ENCODE measurements at places on chromosomes 16 and 17.

DNA sequence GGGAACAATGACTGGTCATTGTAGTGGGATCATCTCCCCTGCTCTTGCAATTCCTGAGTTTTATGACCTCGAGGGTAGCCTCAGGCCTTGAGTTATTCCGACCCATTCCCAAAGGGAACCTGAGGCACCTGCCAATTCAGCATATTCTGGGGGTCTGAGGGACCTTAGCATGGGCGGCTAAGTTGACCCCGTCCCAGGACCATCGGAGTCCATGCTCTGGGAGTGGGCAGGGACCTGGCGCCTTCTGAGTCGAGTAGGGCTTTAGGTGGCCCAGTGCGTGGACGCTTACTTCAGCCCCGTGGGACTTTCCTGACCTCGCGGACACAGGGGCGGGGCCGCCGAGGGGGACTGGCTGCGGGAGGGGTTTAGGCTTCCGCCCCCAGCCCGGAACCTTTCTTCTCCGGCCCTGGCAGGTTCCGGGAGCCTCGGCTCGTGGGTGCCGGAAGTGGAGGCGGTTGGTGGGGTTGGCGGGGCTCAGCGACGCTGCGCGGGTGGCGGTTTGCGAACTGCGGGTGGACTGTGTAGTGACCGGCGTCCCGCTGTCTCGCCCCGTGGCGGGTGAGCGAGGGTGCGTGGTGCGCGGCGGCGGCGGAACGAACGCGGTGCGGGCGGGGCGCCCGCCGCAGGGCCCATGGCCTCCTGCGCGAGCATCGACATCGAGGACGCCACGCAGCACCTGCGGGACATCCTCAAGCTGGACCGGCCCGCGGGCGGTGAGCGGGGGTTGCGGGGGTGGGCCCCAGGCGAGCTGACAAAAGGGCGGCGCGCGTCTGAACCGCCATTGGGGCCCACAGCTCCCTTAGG lies at the start of gene EDC4:
Gene EDC4 (plus strand): TSS at position 422 of the 804 bp plus-strand sequence. CDS start 210 bp downstream, at position 632.
- peak; percentile 73 for DNase-seq

- DNase-seq = no peak
Measured at GRCh38 chr17:78484271-78485246, 92.6 kb downstream of the DNAH17 start.

- DNase-seq = no peak
Measured at GRCh38 chr17:76136276-76137000, 4.6 kb downstream of the FOXJ1 start.

DNA sequence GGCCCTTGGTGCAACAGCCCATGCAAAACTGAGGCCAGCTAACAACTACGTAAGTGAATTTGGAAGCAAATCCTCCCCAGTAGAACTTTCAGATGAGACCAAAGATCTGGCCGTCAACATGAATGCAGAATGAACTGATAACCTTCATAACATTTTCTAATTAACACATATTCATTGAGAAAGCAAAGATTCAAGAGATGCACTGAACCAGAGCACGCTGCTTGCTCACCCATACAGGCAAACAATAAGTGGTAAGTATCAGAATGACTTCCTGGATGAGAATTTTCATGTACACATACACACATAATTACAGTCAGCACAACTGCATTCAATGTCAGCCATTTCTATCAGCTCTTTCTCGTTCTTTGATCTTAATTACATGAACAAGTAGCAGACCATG lies 30.6 kb downstream of the XYLT1 start:
- DNase-seq = no peak

DNA sequence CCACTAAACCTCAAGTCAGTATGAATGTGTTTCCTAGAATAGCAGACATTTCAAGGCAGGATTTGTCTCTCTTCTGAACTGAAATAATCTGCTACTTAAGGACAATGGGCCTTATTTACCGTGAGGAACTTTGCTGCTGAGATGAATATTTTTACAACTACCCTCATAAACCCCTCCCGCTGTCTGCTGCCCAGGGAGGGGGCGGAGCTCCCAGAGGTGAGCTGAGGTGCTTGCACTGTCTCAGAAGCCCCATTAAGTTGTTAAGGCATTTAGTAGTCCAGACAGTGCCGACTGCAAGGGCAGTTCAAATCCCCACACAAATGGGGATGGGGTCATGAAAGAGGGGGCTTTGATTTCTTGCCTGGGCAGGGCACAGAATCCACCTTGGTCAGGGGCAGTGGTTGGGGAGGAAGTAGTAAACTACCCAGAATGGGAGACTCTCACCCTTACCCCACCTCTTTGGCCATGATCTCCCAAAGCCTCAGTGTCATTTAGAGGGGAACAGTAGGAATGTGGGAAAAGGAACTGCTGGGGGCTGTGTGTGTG lies 19.2 kb downstream of the HNF1B start:
- DNase-seq = peak; percentile 35

- no peak for DNase-seq
Measured at GRCh38 chr17:8789743-8790142, 9.4 kb downstream of the MFSD6L start.

- DNase-seq = no peak
Measured at GRCh38 chr16:61890386-61890785, 145.9 kb downstream of the CDH8 start.

- DNase-seq = peak; percentile 70
Measured at GRCh38 chr17:700504-701094, 14.0 kb downstream of the VPS53 start.

- no peak for DNase-seq
Measured at GRCh38 chr17:30550512-30551273, 73.5 kb downstream of the GOSR1 start.

GRCh38 chr17:13646969-13647542 lies 45.3 kb upstream of the HS3ST3A1 start:
- no peak for DNase-seq

DNA sequence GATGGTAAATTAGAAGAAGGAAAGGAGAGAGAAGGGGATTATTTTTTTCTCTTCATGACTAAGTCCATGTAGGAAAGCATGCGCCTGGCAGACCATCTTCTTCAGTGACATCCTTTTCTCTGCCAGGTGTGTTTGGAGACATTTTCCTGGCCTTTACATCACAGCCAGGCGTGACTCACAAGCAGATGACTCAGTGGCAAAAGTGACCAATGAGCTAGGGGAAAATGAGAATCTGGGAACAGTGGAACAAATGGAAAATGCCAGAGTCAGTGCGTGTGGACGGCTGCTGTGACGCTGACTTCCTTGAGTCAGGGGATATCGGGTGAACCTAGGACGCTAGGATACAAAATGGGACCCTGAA lies 9.4 kb downstream of the KIAA0513 start:
- DNase-seq = no peak

GRCh38 chr16:2040787-2041522 lies 6.7 kb downstream of the NTHL1 start:
- DNase-seq = no peak

GRCh38 chr16:7983676-7984075 lies 606.6 kb downstream of the TMEM114 start:
- DNase-seq = no peak

GRCh38 chr16:22357635-22357971 lies 16.8 kb downstream of the CDR2 start:
- DNase-seq = no peak

GRCh38 chr17:80860703-80861417 lies 130.8 kb upstream of the CHMP6 start:
- DNase-seq = no peak

GRCh38 chr17:29140051-29140621 lies 40.1 kb downstream of the MYO18A start:
- peak; percentile 79 for DNase-seq

- no peak for DNase-seq
Measured at GRCh38 chr17:14768923-14769322, 468.0 kb downstream of the HS3ST3B1 start.

DNA sequence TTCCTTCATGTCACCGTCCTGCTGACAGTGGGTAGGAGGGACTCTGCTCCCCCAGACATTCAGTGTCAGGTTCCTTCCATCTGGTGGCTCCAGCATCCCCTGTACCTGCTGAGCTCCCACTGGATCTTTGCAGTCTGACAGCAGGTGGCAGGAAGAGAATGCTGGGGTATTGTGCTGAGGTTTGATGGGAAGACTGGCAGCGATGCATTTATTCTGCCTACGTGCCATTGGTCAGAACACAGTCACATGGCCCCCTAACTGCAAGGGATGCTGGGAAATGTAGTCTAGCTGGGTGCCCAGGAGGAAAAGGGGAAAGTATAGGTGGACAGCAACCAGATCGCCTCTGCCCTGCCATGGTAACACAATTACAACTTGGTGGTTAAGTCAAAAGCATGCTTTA lies 44.4 kb downstream of the IRX3 start:
- no peak for DNase-seq

GRCh38 chr17:77728871-77729270 lies 229.6 kb upstream of the TNRC6C start:
- DNase-seq = no peak

DNA sequence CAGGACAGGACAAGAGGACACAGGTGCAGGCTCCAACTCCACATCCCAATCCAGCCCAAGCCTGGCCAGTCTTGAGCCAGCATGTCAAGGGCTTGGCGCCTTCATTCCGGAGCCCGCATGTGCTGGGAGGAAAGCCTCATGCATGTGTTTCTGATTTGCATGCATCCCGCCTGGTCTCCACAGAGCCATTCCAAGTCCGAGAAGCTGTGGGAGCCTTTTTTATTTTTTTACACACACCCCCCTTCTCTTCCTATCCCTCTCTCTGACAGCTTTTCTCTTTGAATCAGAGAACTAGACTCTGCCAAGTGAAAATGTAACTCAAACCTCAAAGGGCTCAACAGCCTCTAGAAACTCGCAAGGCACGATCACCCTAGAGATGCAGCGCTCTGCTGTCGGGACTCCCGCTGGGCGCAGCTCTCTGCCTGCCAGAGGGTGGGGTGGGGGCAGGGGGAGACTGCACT lies 45.1 kb downstream of the NOG start:
- DNase-seq = no peak

GRCh38 chr17:12547831-12548230 lies 117.9 kb upstream of the MYOCD start:
- DNase-seq = no peak

All from hematopoietic multipotent progenitor cell treated with erythropoietin and hydrocortisone succinate and interleukin-3 and kit ligand, for 15 days (in vitro differentiated cells).